GM12865 (cell line): ENCODE measurements at places on chromosomes 7 and 10.
A peak's percentile ranks its signal among the peaks of the same experiment; 100 is the strongest.

DNA sequence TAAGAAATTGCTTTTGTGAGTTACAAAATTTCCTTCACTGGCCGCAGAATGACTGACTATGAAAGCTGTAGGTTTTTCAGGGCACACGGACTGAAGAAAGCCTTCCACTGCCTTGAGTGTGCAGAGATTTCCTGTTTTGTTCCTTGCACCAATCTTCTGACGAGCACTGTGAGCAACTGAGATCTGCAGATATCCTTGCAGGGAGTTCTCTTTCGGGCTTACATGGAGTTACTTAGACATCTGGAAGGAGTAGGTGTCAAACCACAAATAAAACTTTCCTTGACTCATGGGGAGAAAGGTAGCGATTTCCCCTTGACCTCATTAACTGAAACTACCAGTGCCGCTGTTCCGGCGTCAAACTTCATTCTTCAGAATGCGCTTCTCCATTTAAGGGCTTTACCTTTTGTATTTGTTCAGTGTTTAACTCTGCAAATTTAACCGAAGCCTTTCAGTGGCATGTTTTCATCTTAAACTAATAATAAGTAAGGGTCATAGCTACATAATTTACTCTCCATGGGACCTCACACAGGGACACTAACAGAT lies 1175.3 kb downstream of the GATA3 start:
- no peak for DNase-seq

DNA sequence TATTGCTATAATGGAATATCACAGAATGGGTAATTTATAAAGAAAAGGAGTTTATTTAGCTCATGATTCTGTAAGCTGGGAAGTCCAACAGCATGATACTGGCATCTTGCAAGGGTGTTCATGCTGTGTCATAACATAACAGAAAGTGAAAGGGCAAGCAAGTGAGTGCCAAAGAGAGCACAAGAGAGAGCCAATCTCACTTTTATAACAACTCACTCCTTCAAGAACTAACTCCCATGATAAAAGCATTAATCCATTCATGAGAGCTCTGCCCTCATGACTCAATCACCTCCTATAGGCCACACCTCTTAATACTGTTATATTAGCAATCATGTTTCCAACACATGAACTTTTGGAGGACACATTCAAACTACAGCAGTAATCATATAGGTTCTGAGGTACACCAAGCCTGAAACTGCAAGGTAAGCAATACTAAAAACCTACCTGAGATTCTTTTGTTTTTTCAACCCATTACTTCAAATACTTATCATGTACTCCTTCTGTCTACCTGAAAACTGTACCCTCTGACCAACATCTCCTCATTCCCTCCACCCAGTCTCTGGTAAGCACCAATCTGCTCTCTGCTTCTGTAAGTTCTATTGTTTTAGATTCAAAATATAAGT lies 219.7 kb downstream of the MTERF1 start:
- DNase-seq = peak; percentile 17

- DNase-seq = peak; percentile 61
Measured at GRCh38 chr7:23593706-23594105, 3.5 kb upstream of the CCDC126 start.

- DNase-seq = no peak
Measured at GRCh38 chr10:14775656-14776055, 959 bp upstream of the FAM107B start.

DNA sequence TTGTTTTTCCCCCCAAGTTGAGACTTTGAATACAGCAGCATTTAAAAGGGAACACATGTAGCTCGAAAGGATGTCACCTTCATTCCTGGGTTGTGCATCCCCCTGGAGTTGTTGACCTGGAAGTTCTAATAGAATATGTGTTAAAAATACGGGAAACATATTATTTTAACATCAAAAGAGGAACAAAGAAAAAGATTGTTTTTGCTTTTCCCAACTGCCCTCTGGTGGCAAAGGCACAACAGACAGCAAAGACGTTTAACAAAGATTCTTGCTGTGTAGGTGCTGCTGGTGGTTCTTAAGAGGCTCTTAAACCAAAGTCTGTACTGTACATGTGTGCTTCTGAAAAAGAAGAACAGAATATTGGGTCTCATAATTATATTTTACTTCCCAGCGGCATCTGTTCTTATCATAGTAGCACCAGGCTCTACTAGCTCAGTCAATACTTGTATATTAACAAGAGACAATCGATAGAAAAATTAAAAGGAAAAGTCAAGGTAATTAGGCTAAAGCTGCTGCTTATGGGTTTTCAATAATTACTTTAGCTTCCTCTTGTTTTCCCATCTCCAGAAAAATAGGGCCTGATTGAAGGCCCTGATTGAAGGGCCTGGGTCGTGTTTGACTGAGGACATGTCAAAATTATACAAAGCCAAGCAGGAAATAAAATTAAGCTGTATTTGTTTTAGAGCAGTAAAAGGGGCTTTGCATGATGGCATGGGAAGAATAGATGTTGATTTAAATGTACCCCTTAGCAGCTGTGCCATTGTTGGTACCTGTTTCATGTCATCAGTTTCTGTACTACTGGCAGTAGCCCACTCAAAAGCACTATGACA lies 384.2 kb upstream of the LRGUK start:
- DNase-seq = peak; percentile 9

DNA sequence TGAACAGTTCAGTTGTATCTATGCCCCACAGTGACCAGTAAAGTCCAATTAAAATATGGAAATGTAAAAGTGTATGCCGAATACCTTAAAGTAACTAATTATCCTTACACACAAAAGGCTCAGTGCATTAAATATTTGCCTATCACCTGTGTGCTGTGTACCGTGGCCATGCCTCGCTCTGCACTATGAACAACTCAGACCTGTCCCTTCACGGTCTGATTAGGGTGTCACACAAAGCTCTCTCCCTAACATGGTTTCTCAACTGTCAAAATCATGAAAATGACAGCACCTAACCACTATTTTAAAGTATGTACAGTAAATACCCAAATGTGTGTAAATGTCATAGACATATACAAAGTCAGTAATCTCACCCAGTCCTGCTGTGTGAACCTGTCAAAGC lies 43.1 kb downstream of the STK17A start:
- DNase-seq = no peak

DNA sequence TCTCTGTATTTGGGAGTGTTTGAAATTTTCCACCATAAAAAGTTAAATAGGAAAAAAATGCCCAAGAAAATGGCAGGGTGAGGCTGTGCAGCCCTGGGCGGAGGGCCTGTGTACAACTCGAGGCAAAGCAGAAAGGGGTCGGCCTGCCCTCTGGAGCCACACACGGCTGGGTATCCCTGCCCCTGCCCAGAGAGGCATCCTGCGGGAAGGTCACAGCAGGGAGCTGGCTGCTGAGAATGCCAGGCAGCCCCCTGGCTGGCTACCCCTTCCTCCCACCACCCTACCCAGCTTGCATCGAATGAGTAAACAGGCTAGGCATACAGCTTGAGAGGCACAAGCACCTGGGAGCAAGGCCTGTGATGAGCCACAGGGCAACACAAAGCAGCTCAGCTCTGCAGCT lies 46.1 kb downstream of the CAMK2B start:
- DNase-seq = no peak

GRCh38 chr10:29438271-29438670 lies 149.4 kb downstream of the LYZL1 start:
- DNase-seq = no peak

DNA sequence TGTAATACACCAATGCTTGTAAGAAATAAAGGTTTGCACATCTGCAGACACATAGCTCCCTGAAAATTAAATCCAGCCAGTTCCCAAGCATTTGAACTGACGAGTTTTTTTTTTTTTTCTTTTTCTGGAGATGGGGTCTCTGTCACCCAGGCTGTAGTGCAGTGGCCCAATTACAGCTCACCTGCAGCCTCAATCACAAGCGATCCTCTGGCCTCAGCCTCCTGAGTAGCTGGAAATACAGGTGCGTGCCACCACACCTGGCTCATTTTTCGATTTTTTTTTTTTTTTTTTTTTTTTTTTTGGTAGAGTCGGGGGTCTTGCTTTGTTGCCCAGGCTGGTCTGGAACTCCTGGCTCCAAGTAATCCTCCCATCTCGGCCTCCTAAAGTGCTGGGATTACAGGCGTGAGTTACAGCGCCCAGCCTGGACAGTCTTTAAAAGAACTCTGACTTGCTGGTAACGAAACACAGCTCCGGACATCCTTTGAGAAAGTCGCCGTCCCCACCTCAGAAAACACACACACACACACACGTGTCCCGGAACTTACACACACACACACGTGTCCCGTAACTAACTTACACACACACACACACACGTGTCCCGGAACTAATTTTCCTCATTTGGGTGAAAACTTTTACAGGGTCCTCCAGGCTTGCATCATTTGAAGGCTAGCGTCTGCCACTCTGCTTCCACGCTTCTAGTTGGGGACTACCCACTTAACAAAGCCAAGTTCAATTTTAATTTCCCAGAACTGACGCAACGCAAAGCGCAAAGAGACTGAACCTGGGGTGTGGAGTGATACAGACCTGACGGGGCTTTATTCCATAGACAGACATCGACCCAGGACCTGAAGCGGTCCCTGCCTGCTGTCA lies 18.6 kb downstream of the OCM2 start:
- peak; percentile 86 for DNase-seq

DNA sequence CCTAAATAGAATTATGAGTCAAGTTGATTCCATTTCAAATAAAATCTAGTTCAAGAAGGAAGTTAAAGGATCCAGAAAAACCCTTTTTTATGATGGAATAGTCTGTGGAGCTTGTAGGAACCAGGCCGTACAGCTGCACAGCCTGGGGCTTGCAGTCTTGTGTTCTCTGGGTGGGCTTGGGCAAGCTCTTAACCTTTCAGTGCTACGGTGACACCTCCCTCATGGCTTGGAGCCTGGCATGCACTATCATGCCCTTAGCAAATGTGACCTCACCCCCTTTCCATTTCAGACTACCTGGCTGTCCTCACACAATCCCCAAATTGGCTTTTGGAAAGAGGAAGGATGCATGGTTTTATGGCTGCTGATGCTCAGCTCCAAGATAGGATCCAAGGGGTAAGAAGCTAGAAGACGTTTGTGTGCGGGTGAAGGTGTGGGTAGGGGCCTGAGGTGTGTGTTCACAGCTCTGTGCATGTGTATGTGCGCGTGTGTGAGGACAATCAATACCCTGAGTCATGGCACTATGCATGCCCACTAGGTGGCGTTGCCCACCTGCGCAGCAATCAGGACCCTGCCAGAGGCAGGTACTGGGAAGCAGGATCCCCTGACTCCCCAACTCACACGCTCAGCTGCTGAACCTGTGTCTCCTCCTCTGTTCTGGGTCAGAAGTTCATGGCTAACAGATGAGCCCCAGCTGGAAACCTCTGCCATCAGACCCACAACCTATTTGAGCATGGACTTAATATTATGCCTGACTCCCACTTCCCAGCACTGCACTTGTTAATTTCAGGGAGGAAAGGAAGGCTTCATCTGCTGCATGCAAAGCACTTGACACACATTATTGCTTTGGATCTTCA lies 113.4 kb downstream of the PTPN20 start:
- peak; percentile 66 for DNase-seq

DNA sequence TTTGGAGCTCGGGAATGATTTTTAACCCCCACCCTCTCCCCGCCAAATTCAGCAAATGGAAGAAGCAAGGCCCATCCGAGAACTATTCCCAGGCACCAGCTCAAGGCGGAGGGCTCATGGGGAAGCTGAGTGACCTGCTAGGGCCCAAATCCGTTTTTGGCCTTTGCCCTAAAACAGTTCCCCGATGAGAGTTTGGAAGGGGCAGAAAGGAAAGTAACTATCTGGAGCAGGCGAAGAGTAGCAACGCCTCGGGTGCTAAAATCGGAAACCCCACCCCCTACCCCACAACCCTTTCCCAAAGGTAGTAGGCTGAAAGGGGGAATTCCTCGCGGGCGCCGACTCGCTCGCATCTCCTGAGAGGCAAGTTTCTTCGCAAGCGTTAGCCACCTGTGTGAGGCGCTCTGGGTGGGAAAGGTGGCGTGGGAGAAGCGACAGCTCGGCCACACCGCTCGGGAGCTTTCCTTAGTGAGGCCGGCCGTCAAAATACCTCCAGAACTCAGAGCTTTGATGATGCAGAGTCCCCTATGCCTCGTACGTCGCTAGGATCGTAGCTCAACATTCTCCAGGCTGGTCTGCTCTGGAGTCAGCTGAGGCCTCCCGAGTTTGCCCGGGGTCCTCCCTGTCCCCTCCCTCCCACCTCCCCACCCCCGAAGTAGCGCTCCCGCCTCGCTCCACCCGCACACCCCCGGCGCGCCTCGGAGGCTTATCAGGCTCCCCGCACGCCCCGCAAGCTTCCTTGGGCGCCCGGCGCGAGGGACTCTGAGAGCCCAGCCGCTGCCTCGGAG lies 642 bp upstream of the PRKG1 start:
- no peak for DNase-seq

GRCh38 chr7:45975847-45976484 lies 54.9 kb upstream of the IGFBP3 start:
- DNase-seq = no peak

DNA sequence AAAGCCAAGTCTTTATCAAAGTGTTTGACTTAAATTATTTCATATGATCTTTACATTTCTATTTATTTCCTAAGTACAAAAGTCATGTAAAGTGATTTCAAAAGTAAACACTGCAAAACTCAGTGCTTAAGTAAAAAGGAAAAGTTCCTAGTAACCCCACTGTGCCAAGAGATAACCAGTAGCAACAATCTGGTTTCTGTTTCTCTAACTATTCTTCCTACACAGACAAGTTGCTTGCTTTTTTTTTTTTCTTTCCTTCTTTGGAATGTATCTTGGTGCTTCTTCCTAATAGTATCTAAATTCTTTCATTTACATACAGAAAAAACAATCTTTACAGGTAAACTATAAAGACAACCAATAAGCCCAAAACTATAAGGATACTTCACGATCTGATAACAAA lies 3.1 kb downstream of the JCAD start:
- no peak for DNase-seq

DNA sequence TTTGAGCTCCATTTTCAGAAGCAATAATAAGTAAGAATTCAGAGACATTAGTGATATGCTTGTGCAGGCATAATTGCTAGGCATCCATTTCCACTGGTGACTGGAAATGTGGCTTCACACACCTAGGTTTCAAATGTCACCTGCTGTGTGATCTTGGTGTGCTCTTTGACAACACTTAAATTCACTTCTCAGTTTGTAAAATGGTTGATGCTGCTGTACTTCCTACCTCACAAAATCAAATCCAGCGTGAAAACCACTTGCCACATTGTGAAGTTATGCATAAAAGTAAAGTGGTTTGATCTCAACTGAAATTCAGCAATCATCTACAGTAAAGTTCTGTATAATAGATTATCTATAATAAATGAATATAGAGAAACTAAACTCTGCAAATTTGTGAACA lies 82.4 kb downstream of the APBB1IP start:
- no peak for DNase-seq

- no peak for DNase-seq
Measured at GRCh38 chr7:51731075-51731474, 414.5 kb upstream of the COBL start.
